ENCODE measurements at places on chromosomes 13 and 19. TPM values are rescaled to one million over a fixed set of nuclear protein-coding genes. Genes with fewer than 3 reads are reported as not detected.
A peak's percentile ranks its signal among the peaks of the same experiment; 100 is the strongest.

ICAM4 gene
- polyA plus RNA-seq: 0.88 TPM

TMEM255B gene
- polyA plus RNA-seq: 8.6 TPM

SULT2A1 gene
- polyA plus RNA-seq: not detected

LACC1 gene
- 4.3 TPM for polyA plus RNA-seq

NLRP4 gene
- not detected for polyA plus RNA-seq

CGB1 gene
- not detected for polyA plus RNA-seq

LRRC4B gene
- not detected for polyA plus RNA-seq

PLPPR2 gene
- polyA plus RNA-seq: 8.5 TPM

SLC10A2 gene
- polyA plus RNA-seq: not detected

ATP4B gene
- not detected for polyA plus RNA-seq

- no peak for DNase-seq
These were observed 4.9 kb downstream of the ZNF878 start for GRCh38 chr19:12047868-12048267.

DNA sequence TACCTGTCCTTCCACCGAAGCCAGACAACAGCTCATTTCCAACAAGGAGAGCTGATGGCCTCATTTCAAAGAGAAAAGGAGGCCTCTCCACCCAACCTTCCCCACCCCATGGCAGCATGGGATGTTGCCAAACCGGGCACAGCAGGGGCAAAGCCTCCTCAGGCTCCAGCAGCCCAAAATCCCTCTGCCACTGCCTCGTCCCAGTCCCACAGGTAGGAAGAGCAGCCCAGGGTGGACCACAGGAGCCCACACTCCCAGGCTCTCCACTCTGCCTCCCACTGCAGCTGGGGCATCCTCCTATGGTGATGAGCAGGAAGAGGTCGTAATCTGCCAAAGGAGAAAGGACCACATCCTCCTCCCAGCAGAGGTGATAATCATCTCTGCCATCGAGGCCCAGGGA lies 50.9 kb downstream of the PEPD start:
- DNase-seq: no peak

DNA sequence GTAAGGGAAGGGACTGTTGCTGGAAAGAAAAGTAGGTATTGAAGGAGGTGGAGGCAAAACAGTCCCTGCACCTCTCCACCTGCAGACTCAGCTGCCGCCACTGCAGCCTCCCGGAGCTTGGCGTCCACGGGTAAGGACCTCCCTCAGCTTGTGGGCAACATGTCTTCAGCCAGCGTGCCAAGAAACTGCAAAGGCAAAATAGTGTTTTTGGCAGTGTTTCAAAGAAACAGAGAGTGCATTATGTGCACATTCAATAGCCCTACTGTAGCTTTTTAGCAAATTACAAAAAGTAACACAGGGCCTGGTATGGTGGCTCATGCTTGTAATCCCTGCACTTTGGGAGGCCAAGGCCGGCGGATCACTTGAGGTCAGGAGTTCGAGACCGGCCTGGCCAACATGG lies 57.4 kb downstream of the ATP11A start:
- DNase-seq: no peak

DNA sequence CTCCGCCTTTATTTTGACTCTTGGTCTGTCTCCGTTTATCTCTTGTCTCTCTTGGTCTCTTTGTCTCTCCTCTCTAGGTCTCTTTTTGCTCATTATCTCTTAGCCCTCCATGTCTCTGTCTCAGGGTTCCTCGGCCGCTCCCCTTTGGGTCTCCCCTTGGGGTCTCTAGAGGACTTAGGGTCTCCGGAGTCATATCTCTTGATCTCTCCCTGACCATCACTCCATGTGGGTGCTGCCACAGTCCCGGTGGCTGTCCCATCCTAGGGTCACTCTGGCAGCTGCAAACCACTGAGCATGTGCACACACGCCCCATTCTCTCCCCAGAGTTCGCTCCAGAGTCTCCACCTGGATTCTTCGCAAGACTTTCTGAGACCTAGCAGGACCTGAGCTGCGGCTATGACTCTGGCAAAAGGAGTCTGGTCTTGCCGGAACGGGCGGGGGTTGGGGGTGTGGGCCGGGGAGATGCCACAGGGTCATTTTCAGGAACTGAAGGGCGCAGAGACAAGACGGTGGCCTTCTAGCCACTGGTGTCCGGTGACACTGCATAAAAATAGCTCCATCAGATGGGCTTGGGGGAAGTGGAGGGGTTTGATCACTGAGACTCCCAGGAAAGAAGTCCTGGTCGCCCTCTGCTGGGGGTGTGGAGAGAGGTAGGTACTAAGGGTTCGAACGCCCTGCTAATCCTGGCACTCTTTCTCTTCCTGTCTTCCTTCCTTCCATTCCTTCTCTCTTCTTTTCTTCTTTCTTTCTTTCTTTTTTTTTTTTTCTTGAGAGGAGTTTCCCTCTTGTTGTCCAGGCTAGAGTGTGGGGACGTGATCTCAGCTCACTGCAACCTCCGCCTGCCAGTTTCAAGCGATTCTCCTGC lies 1.2 kb upstream of the KCNA7 start:
- peak; percentile 57 for DNase-seq

GRCh38 chr13:43157796-43158195 lies 134.4 kb downstream of the DNAJC15 start:
- no peak for DNase-seq

DNA sequence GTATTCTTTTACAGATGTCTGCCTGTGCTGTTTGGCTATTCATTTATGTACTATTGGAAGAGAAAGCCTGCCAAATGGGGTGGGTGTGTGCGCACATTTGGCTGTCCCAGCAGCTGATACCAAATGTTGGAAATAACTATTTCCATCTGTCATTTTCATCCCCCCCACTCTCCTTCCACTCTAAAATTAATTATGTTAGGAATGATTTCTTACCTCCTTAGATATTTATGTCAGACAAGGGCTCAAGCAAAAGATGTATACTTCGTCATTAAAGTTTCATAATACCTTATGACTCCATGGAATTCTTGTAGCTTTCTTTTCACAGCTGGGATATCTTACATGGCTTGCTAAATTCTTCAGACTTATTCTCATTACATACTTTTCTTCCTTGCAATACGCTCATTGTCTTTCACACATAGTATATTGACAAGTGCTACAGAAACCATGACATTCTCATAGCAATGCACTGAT lies 18.6 kb downstream of the ITM2B start:
- no peak for DNase-seq

- DNase-seq: no peak
These were observed 5.0 kb upstream of the IGSF23 start for GRCh38 chr19:44608391-44608821.

DNA sequence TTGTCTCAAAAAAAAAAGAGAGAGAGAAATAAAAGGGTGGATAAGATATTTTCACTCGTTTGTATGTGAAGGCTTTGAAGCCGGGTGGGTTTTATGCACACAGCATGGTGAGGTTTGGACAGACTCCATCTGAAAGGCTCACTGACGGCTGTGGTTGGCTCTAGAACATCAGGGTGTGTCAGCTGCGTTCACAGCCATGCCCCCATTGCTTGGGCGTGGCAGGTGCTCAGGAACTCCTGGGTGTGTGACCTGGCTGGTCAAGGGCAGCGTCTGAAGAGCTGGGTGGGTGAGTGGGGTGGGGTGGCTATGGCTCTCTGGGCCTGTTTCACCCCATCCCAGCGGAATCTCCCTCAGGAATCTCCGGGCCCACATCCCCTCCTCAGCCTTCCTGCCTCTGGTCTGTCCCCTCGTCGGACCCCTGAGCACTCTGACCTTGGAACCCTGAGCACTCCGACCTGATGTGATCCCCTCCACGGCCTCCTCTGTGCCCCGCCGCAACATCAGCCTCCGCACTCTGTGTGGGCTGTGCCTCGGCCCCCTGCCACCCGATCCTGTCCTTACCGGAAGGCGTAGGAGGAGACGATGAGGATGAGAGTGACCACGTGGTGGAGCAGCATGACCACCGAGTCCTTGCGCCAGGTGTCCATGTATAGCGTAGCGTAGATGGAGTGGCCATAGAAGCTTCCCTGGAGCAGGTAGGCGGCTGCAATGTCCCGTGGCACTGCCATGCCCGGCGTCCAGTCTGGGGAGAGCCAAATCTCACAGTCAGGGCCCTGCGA lies 12.2 kb downstream of the CERS1 start:
- no peak for DNase-seq

DNA sequence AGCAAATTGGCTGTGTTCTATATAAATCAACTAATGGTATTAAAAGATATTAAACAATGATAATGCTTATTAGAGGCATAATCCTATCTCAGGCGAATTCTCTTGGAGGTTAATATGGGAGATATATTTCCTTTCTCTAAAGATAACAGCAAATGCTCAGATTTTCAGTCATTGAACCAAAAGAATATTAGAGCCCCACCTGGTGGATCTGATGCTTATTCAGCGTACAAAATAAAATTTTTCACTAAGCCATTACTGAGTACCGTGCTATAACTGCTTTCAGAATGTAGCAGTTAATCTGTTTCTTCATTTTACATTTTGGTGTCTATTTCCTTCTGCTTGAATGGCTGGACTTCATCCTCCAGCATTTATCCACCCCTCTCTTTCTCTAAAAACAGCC lies 143.3 kb upstream of the IPO5 start:
- DNase-seq: no peak

DNA sequence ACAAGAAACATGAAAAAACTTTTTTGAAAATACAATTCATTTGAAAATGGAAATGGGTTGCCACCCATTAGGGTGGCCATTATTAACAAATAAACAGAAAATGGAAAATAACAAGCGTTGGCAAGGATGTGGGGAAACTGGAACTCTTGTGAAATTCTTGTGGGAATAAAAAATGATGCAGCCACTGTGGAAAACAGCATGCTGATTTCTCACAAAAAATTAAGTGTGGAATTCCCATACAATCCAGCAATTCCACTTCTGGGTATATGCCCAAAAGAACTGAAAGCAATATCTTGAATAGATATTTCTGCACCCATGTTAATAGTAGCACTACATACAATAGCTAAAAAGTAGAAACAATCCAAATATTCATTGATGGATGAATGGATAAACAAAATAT lies 165.2 kb downstream of the DCLK1 start:
- no peak for DNase-seq

GRCh38 chr13:26985285-26985878 lies 186.2 kb downstream of the USP12 start:
- DNase-seq: peak; percentile 62

- peak; percentile 87 for DNase-seq
These were observed at the start of gene MTMR6 for GRCh38 chr13:25286969-25287961. Gene MTMR6, minus strand, starts transcription at chr13:25287488. Its CDS starts 241 bp downstream, at chr13:25287247.

DNA sequence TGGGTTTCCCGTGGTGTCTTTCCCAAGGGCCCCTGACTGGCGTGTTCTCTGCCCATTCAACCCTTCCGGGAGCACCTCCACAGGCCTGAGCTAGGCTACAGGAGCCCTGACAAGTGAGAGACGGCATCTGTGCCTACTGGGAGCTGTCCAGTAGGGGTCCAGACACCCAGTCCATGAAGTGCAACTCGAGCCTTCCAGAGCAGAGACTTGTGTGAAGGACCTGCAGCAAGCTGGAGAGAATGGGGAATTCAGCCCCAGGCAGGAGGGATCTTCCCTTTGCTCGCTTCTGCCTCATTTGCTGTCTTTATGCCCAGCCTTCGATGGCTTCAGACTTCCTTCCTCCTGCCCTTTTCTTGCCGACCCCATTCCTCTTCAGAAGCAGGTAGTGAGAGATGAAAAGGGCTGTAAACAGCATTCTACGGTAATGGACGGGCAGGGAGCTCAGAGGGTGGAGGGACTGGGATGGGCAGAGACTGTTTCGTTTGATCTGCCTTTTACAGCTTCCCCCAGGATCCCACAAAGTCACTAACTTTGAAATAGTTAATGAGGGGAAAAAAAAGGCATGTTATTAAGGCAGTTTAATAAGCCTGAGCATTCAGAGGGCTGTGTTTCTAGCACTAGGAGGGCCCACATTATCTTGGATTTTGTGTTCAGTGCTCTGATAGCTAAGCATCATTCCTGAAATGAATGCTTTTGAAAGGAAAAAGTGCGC lies 327.6 kb downstream of the FGF9 start:
- DNase-seq: no peak

GRCh38 chr19:53881482-53882390 lies at the start of gene PRKCG:
Gene PRKCG, plus strand, starts transcription at chr19:53882197. Its CDS starts 298 bp downstream, at chr19:53882495.
- DNase-seq: peak; percentile 41

- peak; percentile 49 for DNase-seq
These were observed 213.3 kb upstream of the MIR17HG start for GRCh38 chr13:91133941-91134802.

GRCh38 chr13:102699504-102699903 lies 4.7 kb upstream of the METTL21C start:
- DNase-seq: no peak

DNA sequence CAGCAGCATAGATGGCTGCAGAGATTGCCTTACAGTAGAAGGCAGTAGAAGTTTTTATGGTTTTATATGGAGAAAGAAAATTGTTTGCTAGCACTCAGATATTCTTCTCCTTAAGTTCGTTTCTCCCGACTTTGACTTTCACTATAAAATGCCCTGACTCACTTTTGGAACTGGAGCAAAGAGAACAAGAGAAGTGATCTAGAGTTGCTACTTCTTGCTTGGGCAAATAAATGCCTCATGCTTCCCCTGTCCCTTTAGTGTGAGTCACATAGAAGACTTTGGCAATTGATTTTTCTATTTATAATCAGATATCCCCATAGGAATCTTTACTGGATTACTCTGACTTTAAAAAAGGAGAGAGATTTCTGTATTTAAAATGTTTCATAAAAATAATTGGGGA lies 46.9 kb downstream of the ITGBL1 start:
- no peak for DNase-seq

- peak; percentile 75 for DNase-seq
These were observed 20.7 kb downstream of the CEBPG start for GRCh38 chr19:33394006-33394722.

- no peak for DNase-seq
These were observed 5.7 kb downstream of the SLITRK1 start for GRCh38 chr13:83876546-83876945.

- DNase-seq: no peak
These were observed 187.0 kb upstream of the KL start for GRCh38 chr13:32829269-32829668.

GRCh38 chr19:44005973-44006372 lies 3.2 kb downstream of the ZNF230 start:
- DNase-seq: no peak

GRCh38 chr13:20019043-20019442 lies 60.5 kb downstream of the ZMYM2 start:
- no peak for DNase-seq

DNA sequence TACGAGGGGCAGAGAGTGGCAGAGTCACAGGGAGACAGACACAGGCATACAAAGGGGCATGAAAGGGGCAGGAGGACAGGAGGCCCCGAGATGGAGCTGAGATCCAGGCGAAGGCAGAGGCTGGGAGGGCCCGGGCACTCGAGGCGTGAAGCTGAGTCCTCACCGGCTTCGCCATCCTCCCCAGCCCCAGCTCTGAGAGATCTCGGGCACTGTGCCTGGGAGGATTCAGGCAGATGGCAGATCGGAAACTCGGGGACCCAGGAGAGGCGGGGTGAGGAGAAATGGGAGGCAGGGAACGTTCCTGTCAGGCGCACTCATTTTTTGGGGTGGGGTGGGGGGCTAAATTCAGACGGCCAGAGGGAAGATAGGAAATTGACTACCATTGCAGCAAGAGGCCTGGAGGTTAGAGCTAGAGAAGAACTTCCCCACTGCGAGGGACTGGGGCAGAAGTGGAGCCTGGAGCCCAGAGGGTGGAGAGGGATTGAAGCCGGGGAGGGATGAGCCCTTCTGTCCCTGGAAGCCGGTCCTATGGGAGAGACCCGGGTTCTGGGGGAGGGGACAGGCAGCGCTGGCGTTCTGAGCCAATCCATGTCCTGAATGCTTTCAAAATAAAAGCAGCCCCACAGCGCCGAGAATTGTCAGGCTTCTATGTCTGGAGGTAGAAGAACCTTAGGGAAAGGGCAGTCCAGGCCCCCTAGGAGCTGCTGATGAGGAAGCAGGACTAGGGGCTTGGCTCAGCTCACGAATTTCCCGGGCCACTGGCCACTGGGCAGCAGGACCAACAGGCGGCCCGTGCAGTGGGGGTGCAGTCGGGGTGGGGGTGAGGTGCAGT lies 12.6 kb downstream of the LRRC4B start:
- DNase-seq: no peak

GRCh38 chr13:110116072-110116487 lies 190.9 kb downstream of the COL4A1 start:
- DNase-seq: no peak
